Cortex of kidney (tissue), 1 donor: ENCODE measurements at places on chromosomes 13 and 19.

GRCh38 chr13:93231867-93232266 is 5.3 kb downstream of the GPC6 start:
- DNase-seq, result no peak

GRCh38 chr13:23392313-23392712 is 41.2 kb downstream of the SACS start:
- DNase-seq, result no peak

- DNase-seq, result no peak
These were observed 27.4 kb upstream of the SIAH3 start for GRCh38 chr13:45878966-45879365.

GRCh38 chr19:9849791-9850190 is 14.7 kb downstream of the PIN1 start:
- DNase-seq, result no peak

- DNase-seq, result no peak
These were observed 9.6 kb upstream of the KLF16 start for GRCh38 chr19:1872807-1873523.

DNA sequence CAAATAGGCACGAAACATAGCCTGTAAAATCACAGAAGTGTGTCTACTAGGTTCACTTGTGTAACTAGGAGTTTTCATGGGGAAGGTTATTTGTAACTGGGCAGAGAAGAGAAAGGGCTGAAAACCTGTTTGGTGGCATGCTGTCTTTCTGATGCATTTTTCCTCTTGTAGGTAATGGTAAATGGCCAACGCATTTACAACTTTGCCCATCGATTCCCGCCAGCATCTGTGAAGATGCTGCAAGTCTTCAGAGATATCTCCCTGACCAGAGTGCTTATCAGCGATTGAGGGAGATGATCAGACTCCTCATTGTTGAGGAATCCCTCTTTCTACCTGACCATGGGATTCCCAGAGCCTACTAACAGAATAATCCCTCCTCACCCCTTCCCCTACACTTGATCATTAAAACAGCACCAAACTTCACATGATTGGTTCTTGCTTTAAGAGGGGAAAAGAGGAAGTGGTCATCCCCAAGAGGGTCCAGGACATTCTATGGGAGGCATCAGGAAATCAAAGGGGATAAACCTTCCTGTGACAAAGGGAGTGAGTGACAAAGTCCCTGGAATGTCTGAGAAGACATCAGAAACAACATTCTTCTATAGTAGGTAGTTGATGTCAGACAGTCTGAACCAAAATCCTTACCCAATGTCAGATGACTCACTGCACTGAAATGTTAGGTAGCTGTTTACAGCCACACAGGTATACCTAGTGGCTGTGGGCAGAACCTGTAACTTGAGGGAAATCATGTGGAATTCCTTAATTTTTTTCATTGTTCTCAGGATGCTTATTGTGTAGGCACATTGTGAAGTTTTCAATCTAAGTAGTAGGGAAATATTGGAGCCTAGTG is 5.0 kb downstream of the LGALS14 start:
- no peak for DNase-seq

DNA sequence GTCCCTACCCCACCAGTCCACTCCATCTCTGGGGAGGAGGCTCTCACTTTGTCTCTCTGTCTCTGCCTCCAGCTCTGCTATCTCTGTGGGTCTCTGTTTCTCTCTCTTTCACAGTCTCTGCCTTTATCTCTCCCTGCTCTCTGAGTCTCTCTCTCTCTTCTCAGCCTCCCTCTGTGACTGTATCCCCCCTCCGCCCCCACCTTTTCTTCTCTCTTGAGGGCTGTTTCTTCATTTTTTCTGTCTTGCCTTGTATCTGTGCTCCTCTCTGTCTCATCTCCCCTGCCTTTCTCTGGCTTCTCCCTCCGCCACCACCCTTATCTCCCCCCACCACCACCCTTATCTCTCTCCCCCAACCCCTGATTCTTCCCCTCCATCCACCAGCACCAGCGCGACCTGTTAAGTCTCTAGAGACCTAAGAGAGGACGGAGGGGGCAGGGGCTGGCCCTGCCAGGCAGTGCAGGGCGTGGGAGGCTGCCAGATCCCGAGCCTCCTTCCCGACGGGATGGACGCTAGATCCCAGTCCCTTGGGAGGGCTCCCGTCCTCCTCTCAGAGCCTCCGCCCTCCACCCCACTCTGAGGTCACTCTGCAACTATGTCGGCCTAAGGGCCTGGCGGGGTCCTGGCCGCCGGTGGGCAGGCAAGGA is 1.0 kb downstream of the AXL start:
- no peak for DNase-seq

DNA sequence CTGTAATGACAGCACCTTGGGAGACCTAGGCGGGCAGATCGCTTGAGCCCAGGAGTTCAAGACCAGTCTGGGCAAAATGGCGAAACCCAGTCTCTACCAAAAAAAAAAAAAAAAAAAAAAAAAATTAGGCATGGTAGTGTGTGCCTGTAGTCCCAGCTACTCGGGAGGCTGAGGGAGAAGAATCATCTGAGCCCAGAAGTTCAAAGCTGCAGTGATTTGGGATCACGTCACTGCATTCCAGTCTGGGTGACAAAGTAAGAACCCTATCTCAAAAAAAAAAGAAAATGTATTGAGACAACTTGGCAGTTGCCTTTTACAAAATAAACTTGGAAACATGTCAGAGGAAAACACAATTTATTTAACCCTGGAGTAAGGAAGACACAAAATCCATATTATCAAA is 26.8 kb downstream of the RBM26 start:
- DNase-seq, result no peak

DNA sequence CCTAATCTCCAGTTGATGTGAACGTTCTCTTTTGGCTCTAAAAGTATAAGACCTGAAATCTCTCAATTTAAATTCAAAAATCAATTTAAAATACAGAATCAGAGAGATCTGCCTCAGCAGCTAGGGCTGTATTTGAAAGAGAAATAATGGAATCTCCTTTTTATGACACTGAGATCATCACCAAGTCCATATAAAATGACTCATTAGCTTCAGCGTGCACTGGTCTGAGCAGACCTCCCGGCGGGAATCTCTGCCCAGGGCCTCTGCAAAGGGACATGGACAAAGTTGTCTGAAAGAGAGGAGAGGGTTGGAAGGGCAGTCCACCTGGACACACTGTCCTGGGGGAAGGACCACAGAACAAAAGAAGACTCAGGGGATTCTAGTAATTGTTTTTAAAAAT is 855.6 kb downstream of the EFNB2 start:
- DNase-seq, result peak; percentile 8

DNA sequence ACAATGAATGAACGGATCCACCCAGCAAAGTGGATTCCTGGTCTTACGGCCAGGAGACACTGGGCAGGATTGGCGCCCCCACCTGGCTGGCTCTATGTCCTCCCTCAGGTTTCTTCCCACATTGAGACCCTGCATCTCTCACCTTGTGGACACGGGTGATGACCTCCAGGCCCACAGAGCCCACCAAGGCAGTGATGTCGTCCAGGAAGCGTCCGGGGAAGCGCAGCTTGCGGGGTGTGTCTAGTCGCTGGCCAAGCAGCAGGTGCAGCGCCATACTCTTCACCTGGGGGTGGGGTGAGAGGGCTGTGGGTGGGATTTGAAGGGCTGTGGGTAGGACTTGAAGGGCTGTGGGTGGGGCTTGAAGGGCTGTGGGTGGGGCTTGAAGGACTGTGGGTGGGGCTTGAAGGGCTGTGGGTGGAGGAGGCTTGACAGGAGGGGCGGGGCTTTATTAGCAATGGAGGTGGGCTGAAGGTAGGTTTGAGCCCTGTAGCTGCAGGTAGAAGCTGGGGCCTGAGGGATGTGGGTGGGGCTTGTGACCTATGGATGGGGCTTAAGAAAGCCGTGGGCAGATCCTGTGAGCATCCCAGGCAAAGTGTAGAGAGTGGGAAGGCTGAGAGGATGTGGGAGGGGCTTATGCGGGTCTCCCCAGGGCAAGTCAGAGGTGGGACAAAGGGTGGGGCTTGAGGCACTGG is 12.1 kb upstream of the ANGPTL8 start:
- DNase-seq, result no peak

- no peak for DNase-seq
These were observed 11.9 kb upstream of the ZNF675 start for GRCh38 chr19:23698711-23699520.

DNA sequence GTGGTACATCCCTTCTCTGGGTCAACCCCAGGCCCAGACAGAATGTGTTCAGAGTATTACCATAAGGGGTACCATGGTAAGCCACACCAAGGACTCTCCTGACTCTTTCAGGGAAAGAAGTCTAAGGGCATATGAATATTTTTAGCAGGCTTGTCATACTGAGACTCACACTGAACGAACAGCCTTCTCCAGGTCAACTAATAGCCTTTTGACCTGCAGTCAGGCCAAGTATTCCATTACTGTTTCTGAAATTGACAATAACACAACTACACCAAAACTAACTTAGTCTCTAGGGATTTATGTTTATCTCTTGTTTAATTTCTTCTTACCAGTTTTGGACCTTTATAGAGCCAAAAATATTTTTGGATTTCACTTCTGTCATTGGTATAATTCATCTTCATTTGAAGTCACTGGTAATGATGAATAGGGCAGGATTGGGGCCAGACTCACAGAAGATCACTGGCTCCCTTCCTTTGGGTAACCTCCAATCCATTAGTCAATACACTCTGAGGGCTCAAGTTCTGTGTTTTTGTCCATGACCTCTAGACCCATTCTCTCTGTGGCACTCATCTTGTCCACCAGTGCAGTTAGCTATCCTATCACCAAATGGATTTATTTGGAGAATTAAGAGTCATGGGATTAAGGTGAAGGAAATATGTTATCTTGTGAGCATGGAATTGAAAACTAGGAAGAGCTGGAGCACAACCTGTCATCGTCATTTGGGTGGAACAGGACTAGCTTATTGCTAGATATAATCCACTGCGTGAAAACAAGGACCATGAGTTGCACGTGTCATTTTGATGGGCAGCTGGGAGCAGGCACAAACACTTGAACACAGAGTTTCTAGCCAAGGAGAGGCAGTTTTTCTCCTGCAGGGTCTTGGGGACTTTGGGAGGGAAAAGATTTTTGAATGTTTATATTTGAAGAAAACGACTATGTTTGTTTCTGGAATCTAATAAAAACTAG is 313.3 kb downstream of the DCLK1 start:
- DNase-seq, result no peak

GRCh38 chr19:3284759-3285646 is 60.5 kb downstream of the CELF5 start:
- DNase-seq, result no peak

- no peak for DNase-seq
These were observed 78.9 kb downstream of the LNX2 start for GRCh38 chr13:27541386-27541785.

DNA sequence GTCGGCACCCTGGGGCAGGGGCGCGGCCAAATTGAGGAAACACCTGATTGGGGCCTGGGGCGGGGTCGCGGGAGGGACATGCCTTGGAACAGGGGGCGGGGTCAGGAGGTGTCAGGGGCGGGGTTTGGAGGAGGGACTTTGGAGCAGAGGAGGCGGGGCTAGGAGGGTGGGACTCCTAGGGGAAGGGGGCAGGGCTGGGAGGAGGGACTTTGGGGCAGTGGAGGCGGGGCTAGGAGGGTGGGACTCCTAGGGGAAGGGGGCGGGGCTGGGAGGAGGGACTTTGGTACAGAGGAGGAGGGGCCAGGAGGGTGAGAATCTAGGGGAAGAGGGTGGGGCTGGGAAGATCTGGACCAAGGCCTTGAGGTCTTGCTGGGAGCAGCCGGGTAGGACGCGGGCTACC is 21.9 kb downstream of the GRIN2D start:
- no peak for DNase-seq

GRCh38 chr13:28421676-28422410 is 73.1 kb downstream of the FLT1 start:
- DNase-seq, result no peak

- DNase-seq, result no peak
These were observed 118.1 kb upstream of the FNDC3A start for GRCh38 chr13:48857576-48857975.

DNA sequence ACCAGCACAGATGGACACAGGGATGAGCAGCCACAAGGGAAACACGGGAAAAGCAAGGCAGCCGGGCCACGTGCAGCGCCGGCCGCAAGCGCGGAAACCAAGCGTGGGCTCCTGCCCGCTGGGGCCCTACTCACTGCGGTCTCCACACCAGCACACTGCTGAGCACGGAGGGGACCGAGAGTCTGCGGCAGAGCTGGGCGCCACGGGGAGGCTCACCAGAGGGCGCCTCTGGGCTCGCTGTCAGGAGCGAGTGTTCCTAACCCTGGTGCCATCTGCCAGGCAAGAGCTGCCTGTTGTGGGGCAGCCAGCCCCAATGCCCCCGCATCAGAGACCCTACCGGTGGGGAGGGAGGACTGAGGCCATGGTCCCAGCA is 26.5 kb downstream of the MPND start:
- no peak for DNase-seq

DNA sequence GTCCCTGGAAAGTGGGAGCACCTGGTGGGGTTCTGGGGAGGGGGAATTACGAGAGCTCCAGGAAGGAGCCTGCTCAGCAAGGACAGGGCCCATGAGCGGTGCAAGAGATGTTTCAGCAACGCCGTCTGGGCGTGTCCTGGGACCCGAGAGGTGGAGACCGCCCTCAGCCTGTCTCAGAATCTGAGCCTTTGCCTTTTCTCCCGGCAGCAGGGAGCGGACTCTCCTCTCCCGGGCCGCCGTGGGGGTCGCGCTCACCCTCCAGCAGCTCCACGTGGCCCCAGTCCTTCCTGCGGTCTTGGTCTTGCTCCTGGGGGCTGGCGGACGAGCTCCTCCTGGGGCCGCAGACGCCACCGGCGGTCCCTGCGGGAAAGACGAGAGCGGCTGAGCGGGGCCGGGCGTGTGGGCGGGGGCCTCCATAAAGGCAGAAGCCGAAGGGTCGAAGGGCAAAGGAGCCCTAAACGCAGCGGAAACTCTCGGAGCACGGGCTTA is 714 bp downstream of the POLRMT start:
- DNase-seq, result no peak

GRCh38 chr19:55670280-55671053 is 4.6 kb upstream of the EPN1 start:
- no peak for DNase-seq

DNA sequence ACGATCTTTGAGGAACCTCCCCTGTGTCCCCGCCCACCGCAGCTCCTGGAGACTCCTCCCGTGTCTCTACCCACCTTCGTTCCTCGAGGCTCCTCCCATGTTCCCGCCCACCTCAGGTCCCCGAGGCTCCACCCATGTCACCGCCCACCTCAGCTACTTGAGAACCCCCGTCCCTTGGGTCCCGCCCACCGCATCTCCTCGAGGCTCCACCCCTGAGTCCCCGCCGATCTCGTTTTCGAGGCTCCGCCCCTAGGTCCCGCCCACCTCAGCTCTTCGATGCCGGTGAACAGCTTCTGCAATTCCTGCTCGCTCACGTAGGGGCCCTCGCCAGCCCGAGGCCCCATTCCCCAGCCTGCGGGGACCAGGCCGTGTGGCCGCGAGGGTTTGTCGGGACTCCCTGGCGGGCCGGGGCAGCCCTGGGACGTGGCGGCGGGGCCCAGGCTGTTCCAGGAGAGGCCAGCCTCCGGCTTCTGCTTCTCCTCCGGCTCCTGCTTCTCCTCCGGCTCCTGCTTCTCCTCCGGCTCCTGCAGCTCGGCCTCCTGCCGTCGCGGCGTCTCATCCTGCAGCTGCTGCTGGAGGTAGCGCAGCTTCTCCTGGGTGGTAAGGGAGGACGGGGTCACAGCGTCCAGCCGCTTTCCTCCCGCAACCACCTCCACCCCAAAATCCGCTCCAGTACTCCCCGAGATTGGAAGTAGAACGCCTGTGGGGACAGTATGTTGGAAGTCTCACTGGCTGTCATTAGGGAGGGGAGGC is 16.7 kb downstream of the TSKS start:
- no peak for DNase-seq
